Neural crest cell (in vitro differentiated cells): ENCODE measurements at places on chromosomes 7 and 10.
A peak's percentile ranks its signal among the peaks of the same experiment; 100 is the strongest.

DNA sequence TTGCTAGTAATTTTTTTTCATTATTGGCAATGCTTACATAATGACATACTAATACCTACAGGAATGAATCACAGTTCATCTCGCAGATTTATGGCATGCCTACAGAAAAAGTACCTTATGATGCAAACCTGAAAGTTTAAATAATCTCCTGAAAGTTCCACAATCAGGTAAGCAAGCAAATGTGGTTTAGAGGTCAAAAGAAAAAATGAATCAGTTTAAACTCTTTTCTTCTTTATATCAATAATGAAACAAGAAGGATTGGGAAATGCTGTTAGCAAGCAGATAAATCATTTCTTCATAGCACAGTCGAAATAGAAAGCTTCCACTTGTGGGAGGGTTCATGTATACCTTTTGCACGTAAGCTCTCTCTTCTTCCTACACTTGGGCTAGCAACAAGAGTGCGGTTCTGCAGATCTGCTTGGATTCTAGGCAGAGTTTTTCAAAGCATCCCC lies 53.7 kb upstream of the MTPN start:
- no peaks in the 10 kb centered on the region for H3K27me3 ChIP-seq
- H3K4me1 ChIP-seq, result no peaks in the 10 kb centered on the region
- no peaks in the 10 kb centered on the region for H3K36me3 ChIP-seq
- H3K27ac ChIP-seq, result no peak overlapping the region
- no peak for DNase-seq

DNA sequence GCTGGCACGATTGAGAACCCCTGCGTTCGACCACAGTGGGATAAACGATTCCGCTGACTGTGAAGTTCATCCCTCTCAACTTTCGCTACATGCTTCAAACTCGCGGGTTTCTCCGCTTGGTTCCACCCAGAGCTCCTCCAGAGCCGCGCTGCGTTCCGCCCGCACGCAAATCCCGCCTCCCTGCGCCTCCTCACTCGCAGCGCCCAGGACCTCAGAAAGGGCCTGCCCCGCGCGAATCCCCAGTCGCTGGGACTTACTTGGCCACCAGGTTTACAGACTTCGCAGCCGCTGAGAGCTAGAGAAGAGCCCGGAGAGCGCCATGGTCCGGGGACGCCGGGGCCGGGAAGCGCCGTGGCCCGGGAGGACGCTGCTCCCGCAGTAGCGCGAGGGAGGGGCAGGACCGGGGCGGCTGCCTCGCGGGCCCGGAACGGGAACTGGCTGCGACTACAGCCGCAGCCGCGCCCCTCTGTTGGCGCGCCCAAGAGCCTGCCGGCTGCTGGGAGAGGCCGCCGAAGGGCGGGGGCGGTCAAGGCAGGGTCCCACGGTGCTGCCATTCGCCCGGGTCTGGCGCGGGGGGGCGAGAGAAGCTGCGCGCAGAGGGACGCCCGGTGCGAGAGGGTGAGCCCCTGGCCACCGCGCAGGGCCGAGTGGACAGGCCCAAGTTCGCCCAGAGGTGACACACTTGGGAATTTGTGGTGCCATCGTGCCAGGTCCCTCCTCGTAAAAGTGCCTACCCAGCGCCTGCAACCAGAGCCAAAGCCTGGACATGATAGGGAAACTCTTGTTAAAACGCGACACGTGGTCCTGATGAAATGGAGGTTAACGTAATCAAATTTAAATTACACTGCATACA lies at the start of gene NOD1:
TSS of gene NOD1 (minus strand) at position 436 of the 853 bp plus-strand sequence. CDS start 21,863 bp downstream, outside the sequence.
- H3K4me3 ChIP-seq, result peak within 1 kb of the TSS; percentile 92
- H3K27me3 ChIP-seq, result peaks cover 4% of the 10 kb centered on the region
- H3K36me3 ChIP-seq, result no peaks in the 10 kb centered on the region
- H3K4me1 ChIP-seq, result peaks cover 13% of the 10 kb centered on the region
- H3K27ac ChIP-seq, result peak within 1 kb of the TSS; percentile 4

- H3K4me3 ChIP-seq, result no peak overlapping the region
- DNase-seq, result no peak
- H3K4me1 ChIP-seq, result peaks cover 21% of the 10 kb centered on the region
- no peaks in the 10 kb centered on the region for H3K27me3 ChIP-seq
Measured at GRCh38 chr7:133003052-133003910, 78.6 kb downstream of the CHCHD3 start.

DNA sequence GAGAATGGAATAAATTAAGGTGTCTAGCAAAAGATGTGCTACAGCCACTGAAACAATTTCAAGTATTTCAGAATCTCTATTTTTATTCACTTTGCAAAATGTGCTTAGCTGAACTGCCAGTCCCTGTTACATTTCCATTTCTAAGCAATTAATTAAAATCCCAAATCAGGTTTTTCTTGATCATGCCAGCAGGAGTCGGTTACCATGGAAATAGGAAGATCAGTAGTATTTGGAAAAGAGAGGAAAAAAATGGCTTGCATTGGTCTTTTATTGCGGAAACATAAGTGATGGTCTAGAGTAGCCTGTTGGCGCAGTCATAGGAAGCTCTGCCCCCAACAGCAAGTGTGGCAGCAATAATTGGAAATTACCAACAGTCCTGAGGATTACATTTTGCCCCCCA lies 867.1 kb downstream of the GATA3 start:
- no peak for DNase-seq
- no peaks in the 10 kb centered on the region for H3K36me3 ChIP-seq
- no peak overlapping the region for H3K27ac ChIP-seq
- H3K4me1 ChIP-seq, result no peaks in the 10 kb centered on the region

DNA sequence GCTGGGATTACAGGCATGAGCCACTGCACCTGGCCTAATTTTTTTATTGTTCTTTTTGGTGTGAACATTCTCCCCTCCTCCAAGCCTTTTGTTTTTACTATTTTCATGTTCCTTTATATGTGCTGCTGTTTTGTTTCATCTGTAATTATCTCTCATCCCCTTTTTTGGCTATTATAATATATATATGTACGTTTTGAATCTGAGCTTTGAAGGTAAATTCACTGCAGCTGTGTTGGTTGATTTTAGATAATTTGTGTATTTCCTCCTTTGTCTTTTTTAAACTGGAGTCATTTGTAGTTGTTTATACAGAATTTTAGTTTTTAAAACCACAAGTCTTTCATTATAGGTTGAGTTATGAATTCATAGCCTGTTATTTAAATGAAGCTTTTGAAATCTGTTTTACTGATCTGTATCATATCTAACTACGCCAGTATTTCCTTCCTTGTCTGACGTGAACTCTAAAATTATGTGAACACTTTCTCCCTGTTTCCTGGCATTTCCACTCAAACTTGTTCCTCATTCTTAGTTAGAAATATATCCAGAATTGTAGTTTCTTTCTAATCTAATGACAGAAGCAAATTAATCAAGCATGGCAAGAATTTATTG lies 54.9 kb downstream of the PTEN start:
- no peak overlapping the region for H3K27ac ChIP-seq
- DNase-seq, result no peak
- H3K27me3 ChIP-seq, result no peaks in the 10 kb centered on the region
- H3K4me1 ChIP-seq, result peaks cover 25% of the 10 kb centered on the region
- H3K36me3 ChIP-seq, result peaks cover 17% of the 10 kb centered on the region

- no peaks in the 10 kb centered on the region for H3K36me3 ChIP-seq
- H3K4me1 ChIP-seq, result no peaks in the 10 kb centered on the region
Measured at GRCh38 chr7:38147005-38147404, 31.0 kb upstream of the STARD3NL start.

DNA sequence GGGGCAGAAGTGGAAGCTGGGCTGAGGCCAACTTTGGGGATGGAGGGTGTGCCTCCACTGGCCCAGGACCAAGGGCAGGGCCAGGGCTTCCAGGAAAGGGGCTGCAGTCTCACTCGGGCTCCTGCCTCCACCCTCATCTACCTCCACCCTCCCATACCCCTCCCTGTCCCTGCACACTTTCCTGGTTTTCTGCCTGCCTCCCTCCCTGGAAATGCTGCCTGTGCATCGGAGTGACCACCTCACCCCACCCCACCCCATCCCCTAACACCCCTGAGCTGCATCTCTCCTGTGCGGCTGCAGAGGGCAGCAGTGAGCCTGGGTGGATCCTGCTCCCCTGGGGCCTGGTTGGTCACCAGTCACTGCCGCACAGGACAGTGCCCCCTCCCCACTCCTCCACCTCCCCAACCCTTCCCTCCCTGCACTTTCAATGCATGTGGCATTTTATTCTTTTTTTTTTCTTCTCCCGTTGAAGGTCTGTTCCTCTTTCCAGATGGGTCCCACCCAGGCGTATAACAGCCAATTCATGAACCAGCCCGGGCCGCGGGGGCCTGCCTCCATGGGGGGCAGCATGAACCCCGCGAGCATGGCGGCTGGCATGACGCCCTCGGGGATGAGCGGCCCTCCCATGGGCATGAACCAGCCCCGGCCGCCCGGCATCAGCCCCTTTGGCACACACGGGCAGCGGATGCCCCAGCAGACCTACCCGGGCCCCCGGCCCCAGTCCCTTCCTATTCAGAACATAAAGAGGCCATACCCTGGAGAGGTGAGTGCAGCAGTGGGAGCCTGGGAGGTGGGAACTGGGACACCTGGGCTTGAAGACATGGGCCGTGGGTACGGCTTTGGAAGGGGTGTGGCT lies 54.1 kb upstream of the PPIF start:
- no peak overlapping the region for H3K4me3 ChIP-seq
- peaks cover 11% of the 10 kb centered on the region for H3K36me3 ChIP-seq
- H3K27me3 ChIP-seq, result no peaks in the 10 kb centered on the region

DNA sequence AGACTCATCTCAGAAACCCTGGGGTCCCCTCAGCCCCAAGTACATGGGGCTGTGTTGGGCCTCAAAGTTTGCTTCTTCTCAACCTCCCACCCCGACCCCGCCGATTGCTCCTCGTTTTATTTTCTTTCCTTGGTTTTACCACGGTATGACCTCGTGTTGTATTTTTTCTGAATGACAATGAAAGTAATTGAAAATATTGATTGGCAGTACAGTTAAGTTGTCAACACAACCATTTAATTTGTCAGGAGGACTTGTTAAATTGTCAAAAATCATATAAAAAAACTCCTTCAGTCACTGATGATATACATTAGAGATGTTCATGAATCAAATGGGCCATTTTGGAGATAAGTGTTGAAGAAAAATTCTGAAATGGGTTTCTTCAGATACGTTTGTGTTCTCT lies 520.7 kb downstream of the LRMDA start:
- H3K4me1 ChIP-seq, result peaks cover 11% of the 10 kb centered on the region
- H3K36me3 ChIP-seq, result no peaks in the 10 kb centered on the region
- no peak overlapping the region for H3K27ac ChIP-seq
- no peak overlapping the region for H3K4me3 ChIP-seq
- DNase-seq, result no peak

- H3K4me3 ChIP-seq, result no peak overlapping the region
- H3K27ac ChIP-seq, result no peak overlapping the region
- DNase-seq, result no peak
- H3K4me1 ChIP-seq, result no peaks in the 10 kb centered on the region
- peaks cover 4% of the 10 kb centered on the region for H3K27me3 ChIP-seq
Measured at GRCh38 chr7:37511915-37512314, 63.3 kb upstream of the ELMO1 start.

DNA sequence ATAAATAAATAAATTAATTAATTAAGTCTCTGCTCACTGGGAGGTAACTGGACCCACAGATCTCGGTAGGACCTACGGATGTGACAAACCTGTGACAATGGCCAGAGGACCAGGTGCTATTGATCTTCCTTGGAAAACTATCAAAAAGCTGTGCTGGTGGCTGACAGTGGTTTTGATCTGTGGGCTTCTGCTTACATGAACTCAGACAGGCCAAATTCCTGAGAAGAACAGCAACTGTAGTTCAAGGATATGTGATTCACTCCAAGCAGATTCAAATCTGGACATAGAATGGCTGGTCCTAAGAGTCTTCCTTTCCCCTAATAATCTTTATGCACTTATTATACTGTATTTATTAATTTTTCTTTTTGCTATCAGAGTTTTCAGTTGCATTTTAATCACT lies 80.0 kb downstream of the ATXN7L1 start:
- no peaks in the 10 kb centered on the region for H3K27me3 ChIP-seq
- no peak overlapping the region for H3K4me3 ChIP-seq
- H3K4me1 ChIP-seq, result peaks cover 20% of the 10 kb centered on the region
- peaks cover 6% of the 10 kb centered on the region for H3K36me3 ChIP-seq
- no peak overlapping the region for H3K27ac ChIP-seq

- H3K4me3 ChIP-seq, result no peak overlapping the region
- H3K27ac ChIP-seq, result no peak overlapping the region
- H3K27me3 ChIP-seq, result no peaks in the 10 kb centered on the region
- H3K36me3 ChIP-seq, result peaks cover 2% of the 10 kb centered on the region
- no peak for DNase-seq
- peaks cover 5% of the 10 kb centered on the region for H3K4me1 ChIP-seq
Measured at GRCh38 chr10:61921143-61921542, 19.6 kb downstream of the ARID5B start.

GRCh38 chr7:24659505-24659904 lies 86.3 kb downstream of the PALS2 start:
- H3K27ac ChIP-seq, result no peak overlapping the region
- no peak for DNase-seq
- H3K4me3 ChIP-seq, result no peak overlapping the region
- peaks cover 12% of the 10 kb centered on the region for H3K36me3 ChIP-seq
- no peaks in the 10 kb centered on the region for H3K27me3 ChIP-seq
- no peaks in the 10 kb centered on the region for H3K4me1 ChIP-seq

DNA sequence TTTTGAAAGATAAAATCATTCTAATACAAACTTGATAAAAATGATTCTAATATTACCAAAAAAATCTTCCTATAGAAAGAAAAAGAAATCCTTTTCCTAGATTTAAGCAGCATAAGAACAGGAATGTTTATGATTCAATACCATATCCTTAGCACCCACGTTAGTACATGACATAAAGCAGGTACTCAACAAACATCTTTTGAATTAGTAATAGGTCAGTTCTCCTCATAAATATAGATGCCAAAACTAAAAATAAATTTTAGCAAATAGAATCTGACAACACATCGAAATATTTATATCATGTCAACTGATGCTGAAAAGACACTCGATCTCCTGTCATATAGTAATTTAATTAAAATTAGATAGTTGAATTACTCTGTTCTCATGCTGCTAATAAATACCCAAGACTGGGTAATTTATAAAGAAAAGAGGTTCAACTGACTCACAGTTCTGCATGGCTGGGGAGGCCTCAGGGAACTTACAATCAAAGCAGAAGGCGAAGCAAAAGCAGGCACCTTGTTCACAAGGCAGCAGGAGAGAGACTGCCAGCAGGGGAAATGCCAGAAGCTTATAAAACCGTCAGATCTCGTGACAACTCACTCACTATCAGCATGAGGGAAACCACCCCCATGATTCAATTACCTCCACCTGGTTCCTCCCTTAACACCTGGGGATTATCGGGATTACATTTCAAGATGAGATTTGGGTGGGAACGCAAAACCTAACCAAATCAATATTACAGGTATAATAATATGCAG lies 191.8 kb downstream of the HTR7 start:
- H3K4me1 ChIP-seq, result no peaks in the 10 kb centered on the region
- H3K27ac ChIP-seq, result no peak overlapping the region
- peaks cover 5% of the 10 kb centered on the region for H3K27me3 ChIP-seq
- H3K4me3 ChIP-seq, result no peak overlapping the region

GRCh38 chr10:5876181-5876768 lies 13.4 kb downstream of the ANKRD16 start:
- peaks cover 13% of the 10 kb centered on the region for H3K36me3 ChIP-seq
- no peak for DNase-seq
- peaks cover 9% of the 10 kb centered on the region for H3K4me1 ChIP-seq
